ENCODE measurements at places on chromosomes 5 and 9.

DNA sequence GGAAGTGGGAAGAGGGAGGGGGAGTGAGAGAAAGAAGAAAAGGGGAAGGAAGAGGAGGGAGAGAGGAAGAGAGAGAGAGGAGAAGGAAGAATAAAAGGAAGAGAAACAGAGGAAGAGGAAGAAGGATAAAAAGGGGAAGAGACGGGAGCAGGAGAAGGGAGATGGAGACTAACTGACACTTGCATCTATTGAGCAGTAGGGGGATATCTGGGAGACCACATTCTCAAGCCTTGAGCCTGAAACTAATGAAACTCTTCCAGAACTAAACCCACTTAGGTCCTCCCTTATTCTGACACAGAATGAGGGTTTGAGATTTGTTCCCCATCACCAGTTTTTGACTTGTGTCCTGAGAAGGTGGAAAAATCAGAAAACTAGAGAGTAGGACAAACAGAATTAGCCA lies 533.3 kb downstream of the CDH12 start:
- no peak for DNase-seq

DNA sequence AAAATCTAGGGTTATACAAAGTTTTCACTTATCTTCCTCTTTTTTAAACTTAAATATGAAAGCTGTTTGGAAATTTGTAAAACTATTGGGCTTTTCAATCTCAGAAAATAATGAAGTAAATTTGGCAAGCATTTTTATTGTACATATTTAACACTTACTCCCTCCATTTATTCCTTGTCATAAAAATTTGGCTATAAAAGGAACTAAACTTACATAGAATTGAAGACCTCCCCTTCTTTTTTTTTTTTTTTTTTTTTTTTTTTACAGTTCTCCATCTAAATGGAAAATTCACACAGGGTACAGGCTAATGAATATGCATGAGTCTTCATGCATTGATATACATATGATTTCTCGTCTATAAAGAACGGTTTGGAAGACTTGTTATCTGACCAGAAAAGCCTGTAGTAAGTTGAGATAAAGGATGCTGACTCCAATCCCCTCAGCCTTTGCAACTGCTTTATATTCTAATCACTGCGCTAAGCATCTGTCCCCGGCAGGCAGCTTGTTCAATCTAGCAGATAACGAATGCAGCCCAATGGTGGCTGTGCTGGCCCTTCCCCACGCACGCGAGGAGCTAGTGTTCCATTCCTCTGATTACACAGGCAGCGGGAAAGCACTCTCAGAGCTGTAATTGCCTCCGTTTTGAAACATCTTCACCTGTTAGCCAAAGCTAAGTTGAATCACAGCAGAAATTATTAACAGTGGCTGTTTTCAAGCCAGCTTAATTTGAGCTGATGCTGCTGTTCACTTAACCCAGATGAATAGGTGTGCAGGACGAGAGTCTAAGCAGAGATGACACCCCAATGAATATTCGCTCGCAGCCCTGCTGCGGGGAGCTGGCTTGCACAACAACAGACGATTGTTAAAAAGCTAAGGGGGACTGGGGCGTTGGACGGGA lies 453.8 kb upstream of the ZNF608 start:
- DNase-seq = no peak

DNA sequence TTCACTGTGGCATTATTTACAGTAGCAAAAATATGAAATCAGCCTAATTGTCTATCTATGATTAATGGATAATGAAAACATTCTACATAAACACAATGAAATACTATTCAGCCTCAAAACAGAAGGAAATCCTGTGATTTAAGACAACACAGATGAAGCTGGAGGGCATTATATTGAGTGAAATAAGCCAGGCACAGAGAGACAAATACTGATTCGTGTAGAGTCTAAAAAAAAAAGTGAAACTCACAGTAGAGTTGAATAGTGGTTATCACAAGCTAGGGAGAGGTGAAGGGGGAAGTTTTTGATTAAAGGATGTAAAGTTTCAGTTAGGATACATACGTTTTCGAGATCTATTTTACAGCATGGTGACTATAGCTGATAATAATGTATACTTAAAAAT lies 122.2 kb downstream of the ADAMTS6 start:
- no peak for DNase-seq

DNA sequence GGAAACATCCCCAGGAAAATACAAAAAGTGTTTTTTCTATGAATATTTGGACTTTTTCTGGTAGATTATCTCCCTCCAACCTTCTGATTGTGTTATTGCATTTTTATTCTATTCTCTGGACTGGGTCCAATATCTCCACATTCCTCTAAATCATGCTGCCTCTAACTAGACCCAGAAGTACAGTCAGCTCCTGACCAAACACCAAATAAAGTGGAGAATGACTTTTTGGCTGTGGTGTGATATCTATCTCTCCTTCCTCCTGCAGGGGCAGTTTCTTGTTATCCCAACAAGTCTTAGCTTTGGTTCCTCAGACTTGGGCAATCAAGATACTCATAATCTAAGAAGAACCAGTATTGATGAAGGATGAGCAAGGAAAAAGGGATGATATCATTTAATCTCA lies 3.2 kb upstream of the RAI14 start:
- no peak for DNase-seq

- no peak for DNase-seq
These were observed 170.6 kb upstream of the TRIM32 start for GRCh38 chr9:116516456-116516855.

DNA sequence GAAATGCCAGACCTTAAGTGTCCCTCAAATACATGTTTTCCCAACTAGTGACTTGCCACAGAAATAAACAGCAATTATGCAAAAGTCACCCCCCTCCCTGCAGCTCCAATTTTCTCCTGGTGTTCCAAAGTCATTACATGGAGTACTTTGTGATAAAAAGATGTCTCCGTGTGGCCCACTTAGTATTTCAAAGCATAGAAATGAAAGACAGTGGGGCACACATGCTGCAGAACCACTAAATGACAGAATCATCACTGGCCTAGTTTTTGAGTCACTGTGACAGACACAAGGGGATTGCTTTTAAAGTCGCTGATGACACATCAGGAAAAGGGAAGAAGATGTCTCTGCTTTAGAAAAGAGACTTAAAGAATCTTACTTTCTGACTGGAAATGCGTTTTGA lies 323.4 kb downstream of the PSAT1 start:
- DNase-seq = no peak

DNA sequence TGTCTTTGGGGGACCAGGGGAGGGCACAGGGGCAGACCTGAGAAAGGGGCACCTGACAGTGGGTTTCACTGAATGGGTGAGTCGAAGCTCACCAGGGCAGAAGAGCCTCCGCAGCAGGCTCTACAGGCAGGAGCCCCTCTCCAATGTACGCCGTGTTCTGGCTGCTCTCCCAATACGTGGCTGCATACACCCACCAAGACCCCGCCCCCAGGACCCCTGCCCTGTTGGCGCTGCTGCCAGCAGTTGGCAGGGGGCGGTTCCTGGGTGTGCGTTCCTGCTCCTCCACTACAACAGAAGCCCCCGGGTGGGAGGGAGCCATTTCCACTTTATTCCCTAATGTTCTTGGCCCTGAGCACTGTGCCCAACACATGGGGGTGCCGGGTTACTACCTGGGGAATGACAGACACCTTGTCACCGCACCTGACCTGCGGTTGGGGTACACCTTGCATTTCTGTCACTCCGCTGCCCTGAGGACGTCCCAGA lies 30.3 kb downstream of the SARDH start:
- no peak for DNase-seq

DNA sequence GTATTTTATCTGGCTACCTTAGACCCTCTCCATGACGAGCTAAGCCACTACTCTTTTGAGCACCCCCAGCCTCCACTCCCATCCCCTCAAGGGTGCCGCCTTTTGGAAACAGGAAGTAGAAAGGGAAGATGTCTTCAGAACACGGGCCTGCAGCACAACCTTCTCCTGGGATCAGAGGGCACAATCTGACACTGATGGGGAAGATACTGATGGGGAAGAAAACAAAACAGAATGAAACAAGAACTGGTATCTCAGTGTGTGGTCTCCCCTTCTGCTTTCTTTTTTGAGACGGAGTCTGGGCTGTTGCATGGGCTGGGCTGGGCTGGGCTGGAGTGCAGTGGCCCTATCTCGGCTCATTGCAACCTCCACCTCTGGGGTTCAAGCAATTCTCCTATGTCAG lies 539.7 kb upstream of the DAP start:
- DNase-seq = no peak

- DNase-seq = no peak
These were observed 6.2 kb downstream of the RBM22 start for GRCh38 chr5:150694612-150695011.

DNA sequence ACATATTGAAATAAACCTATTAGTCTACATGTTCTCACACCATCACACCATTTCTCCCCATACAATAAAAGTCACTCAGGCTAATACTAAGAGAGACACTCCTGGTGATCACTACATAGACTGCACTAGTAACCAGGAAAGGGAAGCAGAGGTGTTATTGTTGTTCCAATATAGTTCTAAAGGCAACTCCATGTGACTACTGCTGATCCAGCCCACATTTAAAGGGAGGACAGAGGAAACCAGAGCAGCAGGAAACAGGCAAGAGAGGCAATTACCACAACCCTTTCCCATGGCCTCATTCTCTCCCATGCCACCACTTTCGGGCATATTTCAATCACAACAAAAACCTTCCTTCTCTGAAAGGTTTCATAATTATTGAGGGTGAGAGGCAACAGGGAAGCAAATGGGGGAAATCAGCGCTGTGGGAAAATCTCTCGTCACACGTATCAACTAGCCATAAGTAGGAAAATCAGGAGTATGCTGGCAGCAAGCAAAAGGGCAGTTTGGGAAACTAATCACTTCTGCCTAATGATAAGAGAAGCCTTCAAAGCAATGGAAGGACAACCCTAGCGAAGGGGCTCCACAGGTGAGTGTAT lies 1.8 kb downstream of the UBAP2 start:
- no peak for DNase-seq

All from activated naive CD8-positive, alpha-beta T cell treated with anti-CD3 and anti-CD28 coated beads, Interleukin-2, amount 50 U/mL, for 24 hours (primary cell).